ENCODE measurements at places on chromosomes 5 and 9.

DNA sequence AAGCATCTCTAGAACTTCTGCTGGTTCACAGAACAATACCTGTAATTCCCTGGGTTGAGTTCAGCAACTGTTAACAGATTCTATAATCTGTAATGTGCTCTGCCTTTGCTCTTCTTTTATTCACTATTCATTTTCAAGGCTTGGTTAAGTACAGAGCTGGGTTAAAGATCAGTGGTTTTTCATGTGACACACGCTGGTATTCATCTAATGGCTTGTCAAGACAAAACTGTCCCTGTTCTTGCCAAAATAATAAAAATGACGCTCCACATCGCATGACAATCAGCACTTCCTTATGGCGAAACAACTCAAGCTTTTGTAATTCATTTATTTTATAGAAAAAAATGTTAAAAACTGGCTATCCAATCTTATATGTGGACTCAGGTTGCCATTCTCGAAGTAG is 137.9 kb downstream of the BNC2 start:
- no peak for DNase-seq

DNA sequence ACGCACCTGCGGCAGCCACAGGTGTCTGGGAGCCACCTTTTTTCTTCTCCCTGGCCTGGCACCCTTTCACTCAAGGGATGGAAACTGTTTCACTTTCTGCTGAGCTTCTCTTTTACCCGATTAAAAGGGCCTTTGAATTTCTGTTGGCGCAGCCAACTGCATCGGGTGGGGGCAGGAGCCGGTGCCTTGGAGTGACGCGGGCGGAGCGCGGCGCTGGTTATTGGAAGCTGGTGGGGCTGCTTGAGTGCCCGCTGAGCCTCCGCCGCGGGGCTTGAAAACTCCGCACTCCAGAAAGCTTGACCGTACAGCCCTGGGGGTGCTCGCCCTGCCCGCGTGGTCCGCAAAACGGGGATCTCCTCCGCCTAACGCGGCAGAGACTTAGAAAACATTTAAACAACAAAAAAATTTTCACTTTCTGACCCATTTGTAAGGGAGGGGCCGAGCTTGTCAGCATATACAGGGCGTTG is 52.0 kb upstream of the TJP2 start:
- peak; percentile 40 for DNase-seq

DNA sequence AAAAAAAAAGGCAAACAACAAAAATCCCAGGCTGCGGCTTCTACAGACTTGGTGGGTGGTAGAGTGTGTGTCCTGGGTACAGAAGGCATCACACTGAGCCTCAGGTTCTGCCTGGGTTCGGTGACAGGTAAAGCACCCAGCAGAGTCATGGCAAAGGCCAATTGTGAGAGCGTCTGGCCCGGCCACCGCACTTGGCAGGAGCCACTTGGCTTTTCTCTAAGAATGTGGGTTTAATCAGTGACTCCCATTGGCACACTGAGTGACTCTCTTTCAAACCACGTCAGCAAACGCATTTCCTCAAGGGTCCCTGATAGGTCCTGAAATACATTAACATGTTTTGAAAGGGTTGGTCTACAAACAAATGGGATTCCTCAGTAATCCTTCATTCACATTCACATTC is 17.0 kb downstream of the COL23A1 start:
- no peak for DNase-seq

DNA sequence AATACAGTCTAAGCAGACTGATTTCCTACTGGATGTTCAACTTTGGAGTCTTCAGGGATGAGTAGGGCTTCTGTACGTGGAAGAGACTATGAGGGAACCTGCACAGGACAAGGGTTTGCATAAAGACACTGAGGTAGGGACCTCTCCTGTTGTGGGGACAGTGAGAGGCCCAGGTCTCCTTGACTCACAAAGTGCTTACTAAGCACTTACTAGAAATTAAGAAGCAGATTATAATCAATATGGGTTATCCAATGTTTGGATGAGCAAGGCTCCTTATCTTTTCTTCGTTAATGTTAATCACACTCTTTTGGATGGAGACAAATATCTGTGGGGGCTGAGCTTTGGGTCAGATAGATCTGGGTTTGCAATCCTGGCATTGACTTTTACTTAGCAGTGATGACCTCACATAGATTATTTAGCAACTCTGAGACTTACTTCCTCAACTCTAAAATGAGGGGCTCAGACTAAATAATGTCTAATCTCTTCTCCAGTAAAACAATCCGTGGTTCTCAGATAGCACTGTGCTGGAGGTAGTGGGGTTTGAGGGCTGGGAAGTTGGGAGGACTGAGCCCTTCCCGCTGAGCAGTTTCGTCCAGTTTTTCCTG is 45.9 kb downstream of the PDCD1LG2 start:
- DNase-seq = no peak

DNA sequence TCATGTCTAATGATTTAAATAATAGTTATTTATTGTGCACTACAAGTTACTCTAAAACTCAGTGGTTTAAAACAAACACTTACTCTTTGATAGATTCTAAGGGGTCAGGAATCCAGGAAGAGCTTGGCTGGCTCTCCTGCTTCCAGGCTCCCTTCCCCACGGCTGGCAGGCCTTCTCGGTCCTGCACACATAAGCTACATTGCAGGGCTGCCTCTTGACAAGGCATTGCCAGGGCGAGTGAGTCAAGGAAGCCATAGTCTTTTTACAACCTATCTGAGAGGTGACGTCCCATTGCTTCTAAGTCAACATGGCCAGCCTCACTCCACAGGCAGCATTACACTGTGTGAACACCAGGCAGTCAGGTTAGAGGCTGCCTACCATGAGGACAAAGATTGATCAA is 119.8 kb downstream of the AUH start:
- no peak for DNase-seq

DNA sequence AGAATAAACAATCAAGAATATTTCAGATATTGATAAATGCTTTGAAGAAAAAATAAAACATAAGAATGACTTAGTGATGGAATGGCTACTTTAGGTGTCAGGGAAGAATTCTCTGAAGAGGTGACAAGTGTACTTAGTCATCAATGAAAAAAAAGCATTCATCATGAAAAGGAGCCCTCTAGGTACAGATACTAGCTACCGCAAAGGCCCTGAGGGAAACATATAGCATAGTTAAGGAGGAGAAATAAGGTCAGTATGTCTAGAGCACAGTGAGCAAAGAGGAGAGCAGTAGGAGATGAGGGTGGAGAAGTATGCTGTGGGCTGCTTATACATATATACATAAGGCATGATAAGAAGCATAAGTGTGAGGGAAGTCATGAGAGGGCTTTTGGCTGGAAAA is 41.8 kb downstream of the CSF2 start:
- DNase-seq = no peak

DNA sequence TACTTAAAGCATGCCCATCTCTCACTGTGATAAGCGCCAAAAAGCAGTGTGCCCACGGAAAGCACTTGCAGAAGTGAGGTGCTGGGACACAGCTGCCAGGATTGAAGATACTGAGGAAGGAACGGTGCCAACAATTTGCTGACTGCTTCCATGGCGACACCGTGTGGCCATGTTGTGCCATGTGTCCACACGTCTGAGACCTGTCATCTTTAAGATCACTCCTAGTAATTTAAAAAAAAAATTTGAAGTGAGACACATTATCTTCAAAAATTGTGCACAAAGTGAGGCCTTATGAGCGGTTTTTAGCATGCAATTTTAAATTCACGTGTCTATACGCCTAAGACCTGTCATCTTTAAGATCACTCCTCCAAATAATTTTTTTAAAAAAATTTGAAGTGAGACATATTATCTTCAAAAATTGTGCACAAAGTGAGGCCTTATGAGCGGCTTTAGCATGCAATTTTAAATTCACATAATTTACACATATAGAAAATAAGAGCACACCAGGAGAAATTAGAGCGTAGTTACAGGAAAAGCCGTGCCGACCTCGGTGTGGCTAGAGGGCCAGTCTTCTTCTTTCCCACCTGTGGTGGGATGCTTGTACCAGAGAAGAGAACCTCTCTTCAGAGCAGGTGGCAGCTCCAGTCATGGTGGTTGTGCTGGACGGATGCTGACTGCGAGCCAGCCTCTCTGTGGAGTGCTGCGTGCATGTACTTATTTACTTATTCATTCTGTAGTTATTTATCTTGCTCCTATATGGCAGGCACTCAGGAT is 21.4 kb upstream of the FLT4 start:
- DNase-seq = no peak

DNA sequence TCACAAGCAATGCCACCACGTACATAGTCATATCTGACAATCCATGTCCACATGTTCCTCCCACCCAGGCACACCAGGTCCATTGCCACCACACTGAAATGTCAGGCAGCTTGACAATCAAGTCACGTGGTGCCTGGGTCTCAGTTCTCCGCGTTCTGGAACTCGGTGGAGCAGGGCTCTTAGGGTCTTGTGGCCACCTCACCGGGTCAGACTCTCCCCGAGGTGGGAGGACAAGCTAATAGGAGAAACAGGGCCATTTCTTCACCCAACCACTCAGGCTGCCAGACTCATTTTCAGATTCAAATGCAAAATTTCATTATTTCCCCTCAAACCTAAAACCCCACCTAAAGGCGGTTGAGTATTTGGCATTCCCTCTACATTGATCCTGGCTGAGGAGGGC is 200.5 kb upstream of the GAS1 start:
- DNase-seq = no peak
